ENCODE measurements at places on chromosomes 5 and 9. TPM values are rescaled to one million over a fixed set of nuclear protein-coding genes. Genes with fewer than 3 reads are reported as not detected.

Gene CCDC69
- total RNA-seq: 82.5 TPM

Gene CER1
- not detected for total RNA-seq

Gene ANKDD1B
- total RNA-seq: 0.57 TPM

DNA sequence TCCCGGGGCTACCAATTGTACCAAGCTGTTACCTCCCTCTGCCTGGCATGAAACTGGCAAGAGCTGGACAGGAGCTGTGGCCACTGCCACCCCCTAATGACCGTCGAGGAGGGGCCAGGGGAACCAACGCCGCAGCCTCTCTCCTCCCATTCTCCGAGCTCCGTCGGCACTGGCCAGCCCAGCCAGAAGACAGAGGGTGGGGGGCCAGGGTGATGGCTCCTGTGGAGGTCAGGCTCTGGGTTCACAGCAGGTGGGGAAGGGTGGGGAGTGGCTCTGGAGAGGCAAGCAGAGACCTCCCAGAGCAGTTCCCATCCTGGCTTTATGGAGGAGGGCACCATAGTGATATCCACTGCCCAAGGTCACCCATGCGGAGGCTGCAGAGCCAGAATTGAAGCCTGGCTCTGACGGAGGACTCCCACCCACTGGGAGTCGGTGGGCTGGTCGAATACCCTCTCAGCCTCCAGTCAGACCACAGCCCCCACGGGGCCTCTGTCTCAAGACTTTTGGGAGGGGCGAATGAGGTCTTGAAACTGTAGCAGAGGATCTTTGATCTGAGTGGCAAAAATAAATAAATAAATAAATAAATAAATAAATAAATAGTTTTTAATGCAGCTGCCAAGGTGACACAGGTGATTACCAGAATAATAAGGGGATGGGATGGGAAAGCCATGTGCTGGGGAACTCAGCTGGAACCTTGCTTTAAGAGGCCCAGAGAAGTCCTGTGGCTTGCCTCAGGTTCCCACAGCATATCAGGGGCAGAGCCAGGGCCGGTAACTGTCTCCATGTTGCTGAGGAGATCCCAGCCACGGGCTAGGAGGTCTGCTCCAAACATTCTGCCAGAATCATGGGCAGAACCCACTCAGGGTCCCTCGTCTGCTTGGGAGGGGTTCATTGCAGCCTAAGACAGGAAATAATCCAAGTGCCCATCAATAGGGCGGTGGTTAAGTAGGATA, 42.5 kb upstream of the NEURL1B start:
- H3K27me3 ChIP-seq: peaks cover 25% of the 10 kb centered on the region
- no peak for DNase-seq

- no peak for DNase-seq
- peaks cover 23% of the 10 kb centered on the region for H3K4me1 ChIP-seq
- no peak overlapping the region for H3K27ac ChIP-seq
- H3K27me3 ChIP-seq: no peaks in the 10 kb centered on the region
Measured at GRCh38 chr9:20722221-20722620, 38.2 kb downstream of the FOCAD start.

DNA sequence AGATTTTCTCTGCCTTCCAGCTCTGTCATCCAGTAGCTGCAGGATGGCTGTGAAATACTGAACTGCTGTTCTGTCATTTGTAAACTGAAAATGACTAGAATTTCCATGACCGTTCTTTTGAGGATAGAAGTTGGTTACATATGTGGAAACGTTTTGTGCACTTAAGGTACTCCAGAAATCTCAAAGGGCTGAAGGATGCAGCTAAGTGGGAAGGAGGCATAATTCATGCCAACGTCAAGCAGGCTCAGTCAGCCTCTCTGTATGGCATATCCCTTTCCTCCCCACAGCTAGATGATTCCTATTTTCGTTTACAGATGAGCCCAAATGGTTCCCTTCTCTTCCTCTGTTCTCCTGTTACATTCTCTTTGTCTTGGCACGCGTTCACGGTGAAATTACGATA, 257.6 kb downstream of the FBXL7 start:
- DNase-seq: no peak
- no peaks in the 10 kb centered on the region for H3K36me3 ChIP-seq
- H3K4me3 ChIP-seq: no peak overlapping the region
- H3K27me3 ChIP-seq: no peaks in the 10 kb centered on the region

DNA sequence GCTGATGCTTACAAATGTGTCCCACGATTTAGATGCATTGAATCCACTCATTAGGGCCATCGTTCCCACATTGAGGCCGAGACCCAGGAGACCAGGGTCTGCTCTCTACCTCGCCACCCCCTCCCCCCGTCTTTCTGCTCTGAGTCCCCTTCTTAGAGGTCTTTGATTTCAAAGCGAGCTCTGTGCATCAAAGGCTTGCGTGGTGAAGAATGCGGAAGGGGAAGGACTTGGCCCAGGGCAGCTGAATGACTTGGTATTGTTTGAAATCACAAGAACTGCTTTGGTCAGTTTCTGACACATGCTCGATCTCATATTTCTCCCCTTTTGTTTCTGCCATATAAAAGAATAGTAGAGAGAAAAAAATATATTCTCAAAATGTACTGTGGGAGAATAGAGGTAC, 78.3 kb upstream of the IRX1 start:
- H3K36me3 ChIP-seq: no peaks in the 10 kb centered on the region
- DNase-seq: no peak
- no peak overlapping the region for H3K27ac ChIP-seq
- no peaks in the 10 kb centered on the region for H3K4me1 ChIP-seq

GRCh38 chr5:54795284-54795683, 190.1 kb downstream of the ESM1 start:
- no peak overlapping the region for H3K4me3 ChIP-seq
- H3K27me3 ChIP-seq: peaks cover 11% of the 10 kb centered on the region
- H3K27ac ChIP-seq: no peak overlapping the region
- peaks cover 7% of the 10 kb centered on the region for H3K4me1 ChIP-seq

- no peaks in the 10 kb centered on the region for H3K4me1 ChIP-seq
- H3K27ac ChIP-seq: no peak overlapping the region
- no peaks in the 10 kb centered on the region for H3K36me3 ChIP-seq
- DNase-seq: no peak
Measured at GRCh38 chr5:21834863-21835262, 1018.3 kb downstream of the CDH12 start.

GRCh38 chr5:173530547-173530946, 85.9 kb downstream of the BOD1 start:
- no peak for DNase-seq
- no peaks in the 10 kb centered on the region for H3K4me1 ChIP-seq
- H3K27ac ChIP-seq: no peak overlapping the region
